K562 (cell line): ENCODE measurements at places on chromosomes 2 and 18. TPM values are rescaled to one million over a fixed set of nuclear protein-coding genes. Genes with fewer than 3 reads are reported as not detected.

IL1F10 gene
- total RNA-seq, result not detected in 2 replicates

HTR2B gene
- total RNA-seq, result not detected in 2 replicates

C2orf49 gene
- total RNA-seq, result 17.9 and 18.2 TPM in 2 replicates

APLF gene
- 0.67 and 0.71 TPM in 2 replicates for total RNA-seq

CFAP65 gene
- not detected in 2 replicates for total RNA-seq

RRM2 gene
- total RNA-seq, result 244 and 253 TPM in 2 replicates

PSMA8 gene
- not detected in 2 replicates for total RNA-seq

TLX2 gene
- not detected in 2 replicates for total RNA-seq

ST8SIA5 gene
- total RNA-seq, result not detected in 2 replicates

ALMS1 gene
- 12.5 and 15.7 TPM in 2 replicates for total RNA-seq

CYRIA gene
- total RNA-seq, result 2.8 and 4.9 TPM in 2 replicates
